ENCODE measurements at places on chromosomes 3 and 15. TPM values are rescaled to one million over a fixed set of nuclear protein-coding genes. Genes with fewer than 3 reads are reported as not detected.

The ISLR gene
- total RNA-seq, result 1.0 TPM

The ETFA gene
- 54.6 TPM for total RNA-seq

The HTR3E gene
- 0.41 TPM for total RNA-seq

The LRRC49 gene
- 70.2 TPM for total RNA-seq

The GNB4 gene
- total RNA-seq, result 16.9 TPM

The DNAH1 gene
- total RNA-seq, result 2.7 TPM

The PLAAT1 gene
- total RNA-seq, result 11.6 TPM

The LYZL4 gene
- not detected for total RNA-seq

The THRB gene
- 0.77 TPM for total RNA-seq

The IL17RB gene
- total RNA-seq, result 1.7 TPM

The SENP8 gene
- total RNA-seq, result 4.9 TPM

The CPEB1 gene
- 0.70 TPM for total RNA-seq

The SMCO1 gene
- not detected for total RNA-seq

The SUSD5 gene
- 0.64 TPM for total RNA-seq

The SLC12A1 gene
- 0.04 TPM for total RNA-seq

The ITIH3 gene
- 0.60 TPM for total RNA-seq

The SPATA12 gene
- 0.14 TPM for total RNA-seq

The TGM4 gene
- 0.72 TPM for total RNA-seq

Data from motor neuron (in vitro differentiated cells).